RWPE1 (cell line): ENCODE measurements at places on chromosomes 1 and 21.
A peak's percentile ranks its signal among the peaks of the same experiment; 100 is the strongest.

GRCh38 chr1:182270731-182271130 lies 120.9 kb downstream of the GLUL start:
- DNase-seq, result no peak

- DNase-seq, result no peak
Observed at GRCh38 chr1:200369706-200370105, 40.1 kb downstream of the ZNF281 start.

DNA sequence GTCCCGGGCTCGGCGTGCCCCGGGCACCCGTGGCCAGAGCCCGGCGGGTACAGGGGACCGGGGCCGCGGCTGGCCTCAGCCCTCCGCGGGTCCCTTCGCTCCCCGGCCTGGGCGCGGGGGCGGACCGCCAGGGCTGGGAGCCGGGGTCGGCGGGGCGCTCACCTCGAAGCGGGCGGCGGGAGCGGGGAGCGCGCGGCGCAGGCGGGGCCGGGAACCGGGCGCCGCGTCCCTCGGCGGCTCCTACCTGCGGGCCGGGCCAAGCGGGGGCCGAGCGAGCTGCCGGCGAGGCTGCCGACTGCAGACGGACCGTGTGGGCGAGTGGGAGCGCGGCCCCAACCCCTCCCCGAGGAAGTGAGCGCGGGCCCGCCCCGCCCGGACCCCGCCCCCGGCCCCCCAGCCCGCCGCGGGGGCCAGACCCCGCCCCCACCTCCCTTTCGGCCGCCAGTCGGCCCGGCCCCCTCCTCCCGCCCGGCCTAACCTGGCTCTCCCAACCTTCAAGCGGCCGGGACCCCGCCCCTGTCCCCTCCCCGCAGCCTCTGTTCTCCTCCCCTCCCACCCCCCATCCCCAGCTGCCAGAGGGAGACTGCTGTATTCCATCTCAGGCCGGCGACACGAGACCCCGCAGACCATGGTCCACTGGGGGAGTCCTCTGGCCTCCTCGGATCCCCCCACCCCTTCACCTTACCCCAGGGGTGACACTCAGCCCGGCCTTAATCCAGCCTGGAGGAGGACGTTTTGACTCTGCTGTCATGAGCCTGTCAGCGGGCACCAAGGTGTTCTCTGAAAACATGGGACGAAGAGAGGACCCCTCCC lies at the start of gene FHL3:
TSS of gene FHL3 (minus strand) at position 320 of the 813 bp plus-strand sequence. CDS start 6,102 bp downstream, outside the sequence.
- DNase-seq, result no peak

DNA sequence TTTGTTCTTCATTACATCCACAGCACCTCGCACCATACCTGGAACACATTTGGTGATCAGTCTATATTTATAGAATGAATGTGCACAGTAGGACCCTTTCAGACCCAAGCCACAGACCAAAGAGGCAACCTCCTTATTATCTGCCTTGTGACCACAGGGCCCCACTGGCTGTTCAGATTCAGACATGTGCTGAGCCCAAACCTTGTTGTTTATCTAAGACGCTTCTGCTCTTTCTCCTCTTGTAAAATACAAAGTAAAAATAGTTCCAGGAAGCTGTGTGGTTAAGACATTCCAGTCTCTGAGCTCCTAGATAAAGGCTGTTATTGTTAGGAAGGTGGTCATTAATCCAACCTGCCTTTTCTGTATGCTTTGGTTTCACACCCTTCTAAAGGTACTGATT lies 3.6 kb upstream of the SCMH1 start:
- no peak for DNase-seq

- no peak for DNase-seq
Observed at GRCh38 chr1:245298781-245299180, 144.0 kb downstream of the KIF26B start.

GRCh38 chr1:1272341-1273208 lies 1.1 kb downstream of the UBE2J2 start:
- no peak for DNase-seq

DNA sequence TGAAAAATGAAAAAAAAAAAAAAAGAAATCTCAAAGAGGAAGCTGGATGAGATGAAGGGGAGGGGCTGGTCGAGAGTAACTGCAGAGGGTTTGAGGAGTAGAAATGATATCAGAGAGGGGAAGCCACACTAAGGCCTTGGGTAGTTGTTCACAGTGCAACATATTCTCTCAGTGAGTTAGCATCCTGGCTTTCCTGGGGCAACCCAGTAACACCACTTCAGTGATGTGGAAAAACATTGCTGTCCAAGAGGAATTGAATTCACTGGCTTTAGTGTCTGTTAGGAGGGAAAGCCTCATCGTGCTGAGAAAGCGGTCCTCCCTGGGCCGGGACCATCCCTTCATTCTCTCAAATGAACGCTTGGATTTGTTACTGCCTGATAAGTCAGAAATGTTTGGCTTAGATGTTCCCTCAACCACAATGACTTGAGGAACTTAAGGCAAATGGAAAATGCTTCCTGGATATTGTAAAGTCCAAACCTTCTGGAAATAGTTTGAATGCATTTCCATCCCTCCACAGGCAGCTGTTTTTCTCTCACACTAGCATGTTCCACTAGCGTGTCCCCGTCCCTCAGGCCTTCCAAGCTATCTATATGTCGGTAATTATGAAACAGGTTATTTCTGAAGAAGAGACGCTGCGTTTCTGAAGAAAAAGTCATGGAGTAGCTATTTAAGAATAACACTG lies 12.2 kb downstream of the TGFB2 start:
- no peak for DNase-seq

GRCh38 chr21:24727803-24728440 lies 879.4 kb downstream of the MRPL39 start:
- DNase-seq, result no peak

DNA sequence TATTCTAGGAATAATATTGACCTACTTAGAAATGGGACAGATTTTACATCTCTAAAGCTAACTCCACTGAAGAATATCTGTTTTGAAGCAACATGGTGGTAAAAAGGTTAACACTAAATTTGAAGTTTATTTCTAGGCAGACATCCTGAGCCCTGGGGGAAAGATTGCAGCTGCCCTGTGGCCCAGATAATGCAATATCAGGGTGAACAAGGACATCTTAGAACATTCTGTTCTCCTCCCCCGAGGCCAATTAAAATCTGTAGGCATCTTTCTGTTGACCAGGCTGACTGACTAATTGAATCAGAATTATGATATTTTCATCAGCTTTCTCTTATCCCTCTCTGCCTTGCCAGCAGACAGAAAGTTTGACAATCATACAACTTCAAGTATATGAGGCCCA lies 149.8 kb upstream of the DUSP10 start:
- peak; percentile 59 for DNase-seq

- no peak for DNase-seq
Observed at GRCh38 chr1:177451191-177451590, 280.4 kb downstream of the BRINP2 start.

DNA sequence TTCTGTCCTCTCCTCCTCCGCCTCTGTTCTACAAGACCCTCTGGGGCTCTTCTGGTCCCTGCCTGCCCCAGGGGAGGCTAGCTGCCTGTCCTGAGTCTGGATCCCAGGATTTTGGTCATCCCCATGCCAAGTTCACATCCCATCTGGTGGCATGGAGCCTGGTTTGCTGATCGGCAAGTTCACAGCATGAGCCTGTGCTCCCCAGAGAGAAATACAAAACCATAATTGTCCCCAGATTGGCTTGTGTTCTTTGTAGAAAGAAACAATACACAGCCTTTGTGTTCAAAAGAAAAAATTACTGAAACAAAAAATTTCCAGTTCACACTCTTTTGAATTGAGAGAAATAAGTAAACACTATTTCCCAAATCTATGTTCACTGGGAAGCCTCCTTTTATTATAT lies 149.4 kb upstream of the ZC3H12A start:
- no peak for DNase-seq

GRCh38 chr1:55877437-55878232 lies 662.5 kb upstream of the USP24 start:
- peak; percentile 3 for DNase-seq

GRCh38 chr1:26811057-26811456 lies 15.4 kb upstream of the ZDHHC18 start:
- DNase-seq, result no peak

GRCh38 chr1:198068285-198068684 lies 88.5 kb upstream of the NEK7 start:
- DNase-seq, result no peak

- no peak for DNase-seq
Observed at GRCh38 chr21:32184065-32184464, 94.8 kb downstream of the MIS18A start.

GRCh38 chr1:23701996-23702395 lies 10.4 kb downstream of the RPL11 start:
- no peak for DNase-seq

DNA sequence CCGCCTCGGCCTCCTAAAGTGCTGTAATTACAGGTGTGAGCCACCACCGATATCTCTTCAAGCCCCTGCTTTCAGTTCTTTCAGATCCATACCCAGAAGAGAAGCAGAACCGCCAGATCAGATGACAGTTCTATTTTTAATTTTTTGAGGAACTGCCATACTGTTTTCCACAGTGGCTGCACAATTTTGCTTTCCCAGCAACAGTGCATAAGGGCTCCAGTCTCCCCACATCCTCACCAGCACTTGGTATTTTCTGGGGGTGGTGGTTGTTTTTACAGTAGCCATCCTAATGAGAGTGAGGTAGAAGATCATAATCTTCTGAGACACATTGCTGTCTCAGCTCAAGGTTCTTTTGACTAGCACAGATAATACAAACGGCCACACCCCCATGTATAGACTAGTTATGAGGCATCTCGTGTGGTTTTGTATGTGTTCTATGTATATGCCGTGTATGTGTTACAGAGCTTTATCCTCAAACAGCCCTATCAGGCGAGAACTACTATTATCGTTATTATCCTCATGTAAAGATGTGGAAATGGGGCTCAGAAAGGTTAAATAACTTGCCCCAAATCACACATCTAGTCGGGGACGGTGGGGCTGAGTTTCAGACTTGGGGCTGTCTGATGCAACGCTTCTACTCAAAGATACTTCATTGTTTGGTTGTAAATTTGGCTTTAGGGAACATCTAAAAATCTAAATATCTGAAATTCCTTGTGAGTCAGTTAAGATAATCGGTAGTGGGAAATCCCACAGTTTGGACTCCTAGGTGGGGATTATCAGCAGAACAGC lies 12.0 kb downstream of the FHAD1 start:
- no peak for DNase-seq

- DNase-seq, result no peak
Observed at GRCh38 chr1:242828199-242828598, 303.7 kb upstream of the PLD5 start.
